GM06990 (cell line): ENCODE measurements at places on chromosomes 6 and 20.

DNA sequence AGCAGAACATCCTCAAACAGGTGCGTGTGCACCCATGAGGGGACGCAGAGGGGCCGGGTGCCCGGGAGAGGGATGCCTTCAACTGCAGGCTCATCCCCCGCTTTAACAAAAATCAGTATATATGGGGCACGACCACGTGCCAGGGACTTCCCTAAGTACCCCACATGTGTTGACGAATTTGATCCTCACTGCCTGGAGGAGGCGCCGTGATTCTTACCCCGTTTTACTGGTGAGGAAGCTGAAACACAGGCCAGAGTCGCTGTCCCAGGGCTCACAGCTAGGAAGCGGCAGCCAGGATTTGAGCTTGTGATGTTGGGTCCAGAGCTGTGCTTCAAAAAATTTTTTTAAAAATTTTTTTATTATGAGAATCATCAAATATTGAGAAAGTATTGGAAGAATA, 44.8 kb downstream of the ITPR3 start:
- no peak for DNase-seq

DNA sequence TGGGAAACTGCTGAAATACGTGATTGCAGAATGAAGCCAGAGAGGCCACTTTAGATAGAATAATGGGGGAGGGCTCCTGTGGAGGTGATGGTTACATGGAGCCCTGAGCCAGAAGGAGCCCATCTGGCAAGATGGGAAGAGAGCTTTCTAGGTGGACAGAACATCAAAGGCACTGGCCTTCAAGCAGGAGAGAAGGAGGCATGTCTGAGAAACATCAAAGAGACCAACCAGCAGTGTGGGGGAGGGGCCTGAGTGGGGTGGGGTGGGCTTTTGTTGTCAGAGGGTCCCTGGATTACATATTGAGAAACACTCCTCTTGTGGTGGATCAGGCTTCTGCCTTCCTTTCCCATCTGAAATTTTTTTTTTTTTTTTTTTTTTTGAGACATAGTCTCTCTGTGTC, 1.9 kb upstream of the KCNG1 start:
- DNase-seq: no peak

DNA sequence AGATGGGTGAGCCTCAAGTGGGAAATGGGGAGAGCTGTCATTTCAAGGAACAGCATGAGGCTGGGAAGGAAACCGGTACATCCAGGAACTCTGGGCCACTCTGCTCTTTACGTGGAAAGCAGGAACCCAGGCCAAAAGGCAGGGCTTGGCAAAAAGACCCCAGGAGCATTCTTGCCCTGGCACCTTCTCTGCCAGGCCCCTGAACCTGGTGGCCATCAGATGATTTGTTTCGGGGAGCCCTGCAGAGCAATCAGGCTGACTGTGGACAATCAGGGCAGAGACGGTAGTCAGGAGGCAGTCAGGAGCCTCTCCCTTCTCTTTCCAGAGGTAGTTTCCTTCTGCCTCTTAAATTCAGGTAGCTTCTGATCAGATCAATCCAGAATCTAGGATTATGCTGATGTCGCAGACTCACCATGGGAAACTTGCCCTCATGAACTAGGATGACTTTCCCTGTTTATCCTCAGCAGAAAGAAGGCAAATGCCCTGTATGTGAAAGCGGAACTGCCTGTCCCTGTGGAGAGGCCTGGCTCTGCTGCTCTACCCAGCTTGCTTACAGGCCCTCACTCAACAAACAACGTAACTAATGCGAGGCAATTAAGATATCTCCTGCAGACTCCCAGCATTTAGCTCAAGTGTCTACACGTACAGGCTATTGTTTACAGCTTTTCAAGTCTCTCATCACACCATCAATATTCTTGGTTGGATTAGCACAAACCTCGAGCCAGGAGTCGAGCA, 36.6 kb downstream of the EZR start:
- DNase-seq: no peak

- DNase-seq: no peak
Observed at GRCh38 chr6:108127826-108128225, 38.0 kb upstream of the NR2E1 start.

DNA sequence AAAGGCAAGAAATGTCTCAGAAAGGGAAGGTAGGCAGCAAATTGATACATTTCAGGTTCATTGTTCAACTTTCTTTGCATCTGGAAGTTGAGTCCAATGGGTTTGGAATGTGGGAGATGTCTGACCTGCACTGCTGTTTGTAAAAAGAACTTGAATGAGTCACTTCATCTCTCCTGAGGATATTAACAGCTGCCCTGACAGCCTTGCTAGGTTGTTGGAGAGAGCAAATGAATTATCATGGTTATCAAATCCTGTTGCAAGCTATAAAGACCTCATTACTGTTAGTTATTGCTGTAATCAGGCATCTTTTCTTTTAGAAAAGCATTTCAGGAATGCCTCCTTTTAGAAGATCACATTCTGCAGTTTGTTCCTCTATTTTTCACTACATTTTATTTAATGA, 23.0 kb upstream of the FLRT3 start:
- DNase-seq: no peak

GRCh38 chr6:36852481-36853147, 13.4 kb upstream of the CPNE5 start:
- no peak for DNase-seq

GRCh38 chr6:43771858-43772680, 2.1 kb downstream of the VEGFA start:
- DNase-seq: peak; percentile 81

- no peak for DNase-seq
Observed at GRCh38 chr20:35215066-35215956, 11.2 kb upstream of the MMP24 start.

DNA sequence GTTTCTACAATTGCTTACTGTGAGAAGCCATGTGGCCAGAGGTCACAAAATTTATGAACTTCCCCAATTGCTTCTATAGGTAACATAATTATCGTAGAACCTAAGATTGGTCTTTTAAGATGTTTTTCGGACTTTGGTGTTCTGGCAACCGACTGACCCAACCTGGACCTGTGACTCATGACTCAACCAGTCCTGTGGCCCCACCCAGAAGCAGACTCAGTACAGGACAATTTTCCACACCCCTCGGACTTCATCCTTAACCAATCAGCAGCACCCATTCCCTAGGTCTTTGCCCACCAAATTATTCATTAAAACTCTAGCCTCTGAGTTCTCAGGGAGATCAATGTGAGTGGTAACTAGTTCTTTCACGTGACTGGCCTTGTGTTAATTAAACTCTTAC, 26.4 kb upstream of the AKAP12 start:
- DNase-seq: no peak

GRCh38 chr20:37407019-37407566, 61.2 kb downstream of the SRC start:
- DNase-seq: no peak

DNA sequence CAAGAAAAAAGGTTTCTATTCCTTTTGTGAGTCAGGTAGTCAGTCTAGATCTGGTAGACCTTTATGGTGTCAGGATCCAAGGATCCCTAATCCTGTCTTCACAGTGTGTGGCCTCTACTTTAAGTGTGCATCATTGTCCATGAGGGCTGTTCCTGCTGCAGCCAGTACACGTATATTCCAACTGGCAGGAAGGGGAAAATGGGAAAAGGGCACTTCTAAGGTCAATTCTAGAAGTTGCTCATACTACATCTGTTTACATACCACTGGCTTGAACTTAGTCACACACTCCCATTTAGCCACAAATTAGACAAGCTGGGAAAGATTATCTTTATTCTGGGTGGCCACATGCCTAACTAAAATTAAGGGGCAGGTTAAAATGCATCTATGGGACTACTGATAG, 9.7 kb upstream of the MMS22L start:
- DNase-seq: no peak

DNA sequence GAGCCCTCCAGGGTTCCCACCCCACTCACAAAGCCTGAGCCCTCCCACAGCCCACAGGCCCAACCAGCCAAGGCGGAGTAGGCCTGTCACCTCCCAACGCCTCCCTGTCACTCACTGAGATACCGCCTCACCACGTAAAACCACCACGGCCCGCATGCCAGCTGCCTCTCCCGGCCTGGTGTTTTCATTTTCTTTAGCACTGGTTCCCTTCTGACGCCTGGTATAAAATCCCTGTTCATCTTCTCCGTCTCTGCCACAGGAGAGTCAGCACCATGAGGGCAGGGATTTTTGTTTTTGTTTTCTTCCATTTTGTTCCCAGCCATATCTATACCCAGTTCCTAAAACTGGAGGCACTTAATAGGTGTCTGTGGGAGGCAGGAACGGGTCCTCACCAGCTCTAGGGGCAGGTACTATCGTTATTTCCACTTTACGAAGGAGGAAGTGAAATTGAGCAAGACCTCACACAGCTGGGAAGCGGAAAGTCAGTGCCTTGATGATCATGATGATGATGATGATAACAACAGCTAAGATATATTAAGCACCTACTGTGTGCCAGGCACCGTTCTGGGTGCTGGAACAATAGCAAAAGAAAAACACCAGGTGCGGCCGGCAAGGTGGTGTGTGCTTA, 58.6 kb downstream of the SNAI1 start:
- no peak for DNase-seq

GRCh38 chr20:841568-842546, 8.3 kb downstream of the FAM110A start:
- no peak for DNase-seq

DNA sequence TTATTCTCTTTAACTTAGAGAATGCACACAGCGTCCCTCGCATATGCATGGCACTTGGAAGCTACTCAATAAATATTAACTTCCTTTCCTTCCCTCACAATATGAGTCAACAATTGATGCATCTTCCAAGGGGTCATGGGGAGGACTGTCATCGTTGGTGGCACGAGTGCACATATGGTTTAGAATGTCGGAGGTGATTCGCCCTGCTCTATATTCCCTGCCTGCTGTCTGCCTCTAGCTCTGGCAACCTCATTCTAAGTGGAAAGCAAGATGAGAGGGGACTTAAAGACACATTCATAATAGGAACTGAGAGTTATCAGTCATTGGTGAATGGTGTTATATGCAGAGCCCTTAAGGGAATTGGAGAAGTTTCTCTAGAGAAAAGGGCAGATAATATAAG, 44.6 kb downstream of the MAK start:
- no peak for DNase-seq

DNA sequence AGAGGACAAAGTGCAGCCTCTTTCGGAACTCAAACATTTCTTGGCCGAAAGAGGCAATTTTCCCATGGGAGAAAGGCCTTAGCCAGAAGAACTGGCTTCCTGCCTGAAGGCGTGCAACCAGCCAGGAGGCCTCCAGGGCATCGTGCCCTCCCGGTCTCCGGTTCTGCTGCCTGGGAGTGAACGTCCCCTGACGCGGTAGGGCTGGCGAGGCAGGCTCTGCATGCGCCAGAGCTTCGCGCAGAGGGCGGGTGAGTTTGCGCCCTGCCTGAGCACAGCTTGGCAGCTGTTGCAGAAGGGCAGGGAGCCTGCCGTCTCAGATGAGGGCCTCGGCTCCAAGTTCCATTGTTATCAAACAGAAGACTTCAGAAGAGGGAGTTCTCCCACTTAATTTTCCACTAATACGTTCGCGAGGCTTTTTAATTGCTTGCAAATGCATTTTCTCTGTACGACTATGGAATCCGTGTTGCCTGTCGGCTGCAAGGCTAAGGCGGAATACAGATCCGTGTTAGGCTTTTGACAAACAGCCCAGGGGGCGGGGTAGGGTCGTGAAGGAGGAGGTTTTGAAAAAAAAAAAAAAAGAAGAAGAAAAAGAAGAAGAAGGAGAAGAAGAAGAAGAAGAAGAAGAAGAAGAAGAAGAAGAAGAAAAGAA, 5.5 kb upstream of the TFAP2D start:
- no peak for DNase-seq

DNA sequence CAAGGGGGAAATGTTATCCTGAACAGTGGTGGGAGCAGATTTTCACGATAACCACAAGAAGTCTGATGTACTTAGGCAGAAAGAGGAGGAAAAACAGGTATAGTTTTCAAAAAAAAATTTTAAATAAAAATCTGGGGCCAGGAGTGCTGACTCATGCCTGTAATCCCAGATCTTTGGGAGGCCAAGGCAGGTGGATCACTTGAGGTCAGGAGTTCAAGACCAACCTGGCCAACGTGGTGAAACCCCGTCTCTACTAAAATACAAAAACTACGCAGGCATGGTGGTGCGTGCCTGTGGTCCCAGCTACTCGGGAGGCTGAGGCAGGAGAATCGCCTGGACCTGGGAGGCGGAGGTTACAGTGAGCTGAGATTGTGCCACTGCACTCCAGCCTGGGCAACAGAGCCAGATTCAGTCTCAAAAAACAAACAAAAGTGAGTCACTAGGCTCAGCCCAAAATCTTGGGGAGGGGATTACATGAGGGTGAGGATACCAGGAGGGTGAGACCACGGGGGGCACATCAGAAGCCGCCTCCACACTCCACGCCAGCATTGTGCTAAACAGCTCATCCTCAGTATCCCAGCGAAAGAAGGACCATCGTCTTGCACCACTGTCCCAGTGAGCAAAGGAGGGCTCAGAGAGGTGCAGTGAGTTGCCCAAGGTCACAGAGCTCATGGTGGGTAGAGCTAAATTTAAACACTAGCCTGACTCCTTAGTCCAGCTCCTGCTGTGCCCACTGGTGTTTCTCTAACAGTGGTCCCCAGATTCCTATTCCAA, 33.7 kb downstream of the BCAS4 start:
- no peak for DNase-seq

DNA sequence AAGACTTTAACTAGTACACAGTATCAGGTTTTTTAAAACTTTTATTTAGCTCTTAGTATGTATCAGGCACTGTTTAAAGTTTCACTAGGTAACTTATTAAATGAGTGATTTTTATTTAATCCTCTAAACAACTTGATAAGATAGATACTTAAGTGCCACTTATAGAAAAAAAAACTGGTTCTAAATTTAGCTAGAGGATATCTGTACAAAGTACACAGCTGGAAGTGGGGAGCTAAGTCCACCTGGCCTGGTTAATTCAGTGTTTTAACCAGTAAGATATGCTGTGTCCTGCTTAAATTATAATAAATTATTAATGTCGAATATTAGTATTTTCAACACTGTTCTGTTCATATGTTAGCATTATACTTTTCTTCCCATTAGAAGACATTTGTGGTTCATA, 37.5 kb downstream of the SYCP2 start:
- DNase-seq: no peak

- no peak for DNase-seq
Observed at GRCh38 chr20:38536310-38536709, 44.7 kb upstream of the ADIG start.

DNA sequence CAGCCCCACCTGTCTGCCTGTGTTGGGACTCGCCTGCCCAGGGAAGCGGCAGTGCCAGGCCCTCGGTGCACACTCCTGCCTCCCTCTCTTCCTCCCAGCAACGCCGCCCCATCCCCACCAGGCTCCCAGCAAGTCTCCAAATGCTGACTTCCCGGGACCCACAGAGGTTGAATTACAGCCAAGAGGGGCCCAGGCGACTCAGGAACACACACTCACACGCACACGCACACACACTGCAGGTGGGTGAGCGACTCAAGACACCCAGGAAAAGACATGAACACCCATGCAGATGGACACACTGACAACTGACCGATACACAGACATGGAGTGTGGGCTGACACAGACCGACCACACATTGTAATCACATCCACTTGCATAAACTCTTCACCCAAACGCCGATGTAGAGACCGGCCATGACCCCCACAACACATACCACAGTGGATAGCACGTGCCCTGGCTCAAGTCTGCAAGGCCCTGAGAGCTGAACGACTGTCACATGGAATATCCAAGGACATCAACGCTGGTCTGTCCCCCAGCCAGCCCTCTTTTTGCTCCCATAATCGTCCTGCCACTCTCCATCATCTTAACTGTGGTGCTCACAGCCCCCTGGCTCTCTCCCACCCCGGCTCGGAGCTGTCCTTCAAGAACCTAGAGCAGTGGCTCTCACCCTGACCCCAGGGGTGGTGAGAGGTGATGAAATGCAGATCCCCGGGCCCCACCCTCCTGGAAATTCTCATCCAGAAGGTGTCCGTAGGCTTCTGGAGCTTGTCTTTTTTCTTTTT, 470 bp upstream of the FAM83C start:
- DNase-seq: no peak

- no peak for DNase-seq
Observed at GRCh38 chr6:136696238-136696637, 96.0 kb downstream of the MAP3K5 start.
